H4 (cell line): ENCODE measurements at places on chromosomes 1 and 21. TPM values are rescaled to one million over a fixed set of nuclear protein-coding genes. Genes with fewer than 3 reads are reported as not detected.

The S100A7A gene
- total RNA-seq = not detected in 2 replicates

The IL12RB2 gene
- total RNA-seq = not detected in 2 replicates

The AVPR1B gene
- not detected in 2 replicates for total RNA-seq

The PDC gene
- not detected in 2 replicates for total RNA-seq

The RAB4A gene
- total RNA-seq = 11.1 and 14.0 TPM in 2 replicates

The CFHR5 gene
- total RNA-seq = not detected in 2 replicates

The PPP1R8 gene
- total RNA-seq = 32.8 and 45.9 TPM in 2 replicates

The EXTL2 gene
- 21.8 and 31.1 TPM in 2 replicates for total RNA-seq

The ZFP69B gene
- 3.5 and 5.2 TPM in 2 replicates for total RNA-seq

The UMODL1 gene
- total RNA-seq = not detected in 2 replicates

The S100A12 gene
- not detected in 2 replicates for total RNA-seq

The PIK3R3 gene
- 14.9 and 16.4 TPM in 2 replicates for total RNA-seq

DNA sequence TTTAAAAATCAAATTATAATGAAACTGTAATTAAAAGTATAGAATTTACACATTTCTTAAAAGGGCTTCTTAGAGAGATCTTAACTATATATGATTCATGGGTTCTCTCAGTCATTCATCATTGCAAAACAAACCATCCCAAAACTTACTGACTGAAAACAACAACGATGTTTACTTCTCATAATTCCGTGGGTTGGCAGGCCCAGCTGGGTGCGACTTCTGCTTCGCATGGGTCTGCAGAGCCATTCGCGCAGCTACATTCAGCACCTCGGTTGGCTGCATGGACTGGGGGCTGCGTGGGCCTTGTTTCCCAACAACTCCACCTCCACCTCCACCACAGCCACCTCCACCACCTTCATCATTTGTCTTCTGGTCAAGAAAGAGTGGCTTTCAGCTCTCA, 4.0 kb downstream of the SLAMF8 start:
- DNase-seq = no peak

DNA sequence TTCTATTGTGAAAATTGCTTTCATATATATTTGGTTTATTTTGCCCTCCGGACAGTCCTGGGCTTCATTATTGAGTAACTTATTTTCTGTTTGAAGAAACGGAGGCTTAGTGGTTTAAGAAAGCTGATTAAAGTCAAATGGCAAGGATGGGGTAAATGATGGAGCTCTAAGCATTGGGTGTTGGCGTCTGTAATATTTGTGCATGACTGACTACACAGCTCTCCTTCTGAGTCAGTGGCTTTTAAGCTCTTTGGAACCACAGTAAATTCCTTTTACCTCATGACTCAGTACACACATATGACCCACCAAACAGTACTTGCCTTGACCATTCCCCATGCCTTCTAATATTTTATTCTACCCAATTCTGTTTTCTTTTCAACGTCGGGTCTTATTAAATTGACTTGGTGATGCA, 21.0 kb downstream of the B3GALT5 start:
- DNase-seq = peak; percentile 92

DNA sequence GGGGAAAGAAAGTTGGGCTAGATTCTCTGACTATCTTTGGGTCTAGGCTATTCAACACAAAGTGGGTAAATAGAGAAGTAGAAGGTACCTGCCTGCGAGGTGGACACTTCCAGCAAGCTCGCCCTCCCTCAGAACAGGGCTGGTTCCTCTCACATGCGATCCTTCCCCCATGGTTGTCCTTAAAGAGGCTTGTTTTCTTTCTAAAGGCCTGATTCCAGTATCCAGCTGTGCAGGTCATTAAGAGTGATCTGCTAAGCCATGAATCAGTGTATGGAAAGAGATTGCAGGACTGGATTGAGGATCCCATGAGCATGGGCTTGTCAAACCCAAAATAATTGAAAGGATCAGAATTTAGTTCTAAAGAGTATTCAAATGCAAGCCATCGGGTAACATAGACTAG, 189.0 kb downstream of the URB2 start:
- DNase-seq = no peak

DNA sequence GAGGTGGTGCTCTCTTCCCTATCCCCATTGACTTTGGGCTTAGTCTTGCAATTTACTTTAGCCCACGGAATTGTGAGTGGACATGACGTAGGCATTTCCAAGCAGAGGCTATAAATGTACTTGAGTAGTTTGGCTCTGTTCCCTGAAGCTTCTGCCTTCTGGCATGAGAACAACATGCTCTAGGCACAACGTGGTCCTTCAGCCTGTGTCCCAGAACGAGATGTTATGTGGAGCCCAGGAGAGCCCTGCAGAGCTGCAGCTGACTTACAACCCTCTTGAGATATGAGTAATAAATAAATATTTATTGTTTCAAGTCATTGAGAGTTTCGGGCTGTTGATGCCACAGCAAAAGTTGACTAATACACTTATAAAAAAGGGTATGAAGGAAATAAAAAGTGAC, 105.2 kb upstream of the HMGB4 start:
- no peak for DNase-seq

DNA sequence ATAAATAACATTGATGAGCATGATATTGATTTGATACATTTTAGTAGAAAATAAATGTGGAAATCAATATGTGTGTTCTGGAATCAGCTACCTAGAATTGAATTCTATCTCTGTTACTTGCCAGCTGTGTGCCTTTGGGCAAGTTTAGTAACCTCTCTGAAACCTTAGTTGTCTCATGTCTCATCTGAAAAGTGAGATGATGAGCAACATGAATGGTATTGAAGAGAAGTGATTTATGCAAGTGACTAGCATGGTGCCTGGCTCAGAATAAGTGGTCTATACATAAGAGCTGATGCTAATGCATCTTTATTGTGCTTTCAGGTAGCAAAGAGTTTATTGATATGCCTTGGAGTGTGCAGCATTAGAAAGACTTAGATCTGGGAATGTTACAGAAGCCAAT, 383.3 kb downstream of the PRDM2 start:
- no peak for DNase-seq

- no peak for DNase-seq
Observed at GRCh38 chr1:152667648-152668047, 4.5 kb downstream of the LCE2D start.

- DNase-seq = no peak
Observed at GRCh38 chr1:162573136-162573535, 11.6 kb downstream of the UAP1 start.

- DNase-seq = no peak
Observed at GRCh38 chr1:91900562-91900961, 14.6 kb upstream of the TGFBR3 start.

GRCh38 chr1:178393370-178393769, 103.4 kb downstream of the CLEC20A start:
- no peak for DNase-seq

- no peak for DNase-seq
Observed at GRCh38 chr1:37902983-37903382, 43.6 kb upstream of the MTF1 start.

- no peak for DNase-seq
Observed at GRCh38 chr1:209319057-209319432, 264.5 kb upstream of the CAMK1G start.

DNA sequence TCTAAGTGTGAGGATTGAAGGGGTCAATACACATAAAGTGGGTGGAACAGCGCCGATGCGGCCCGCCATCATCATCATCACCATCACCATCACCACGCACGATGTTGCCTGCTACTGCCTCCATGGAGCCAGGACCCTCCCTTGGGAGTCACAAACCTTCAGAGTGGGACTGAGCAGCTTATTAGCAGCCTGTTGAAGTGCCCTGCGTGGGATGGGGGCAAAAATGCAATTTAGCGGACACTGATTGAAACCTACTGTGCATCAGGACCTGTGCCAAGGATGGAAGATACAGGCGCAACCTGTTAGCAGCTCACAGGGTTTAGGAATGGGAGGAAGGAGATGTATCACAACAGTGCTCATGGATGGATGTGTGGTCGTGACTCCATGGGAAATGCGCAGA, 26.7 kb downstream of the STPG1 start:
- no peak for DNase-seq

DNA sequence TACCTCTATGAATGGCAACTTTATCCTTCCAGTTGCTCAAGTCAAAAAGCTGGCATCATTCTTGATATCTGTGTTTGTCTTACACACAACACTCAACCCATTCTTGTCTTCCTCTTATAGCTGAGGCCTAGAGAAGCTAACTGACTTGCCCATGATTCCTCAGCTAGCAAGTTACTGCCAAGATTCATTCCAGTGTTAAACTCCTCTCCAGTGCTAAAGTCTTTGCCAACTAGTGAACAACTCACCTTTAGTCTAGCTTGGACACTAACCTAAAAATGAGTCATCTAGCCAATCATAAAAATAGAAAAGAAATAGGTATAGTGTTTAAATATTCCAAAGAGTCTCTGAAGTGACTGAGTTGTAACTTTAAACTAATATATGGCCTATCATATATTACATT, 45.6 kb upstream of the RGS2 start:
- no peak for DNase-seq

- no peak for DNase-seq
Observed at GRCh38 chr1:217673387-217673786, 42.2 kb downstream of the SPATA17 start.

DNA sequence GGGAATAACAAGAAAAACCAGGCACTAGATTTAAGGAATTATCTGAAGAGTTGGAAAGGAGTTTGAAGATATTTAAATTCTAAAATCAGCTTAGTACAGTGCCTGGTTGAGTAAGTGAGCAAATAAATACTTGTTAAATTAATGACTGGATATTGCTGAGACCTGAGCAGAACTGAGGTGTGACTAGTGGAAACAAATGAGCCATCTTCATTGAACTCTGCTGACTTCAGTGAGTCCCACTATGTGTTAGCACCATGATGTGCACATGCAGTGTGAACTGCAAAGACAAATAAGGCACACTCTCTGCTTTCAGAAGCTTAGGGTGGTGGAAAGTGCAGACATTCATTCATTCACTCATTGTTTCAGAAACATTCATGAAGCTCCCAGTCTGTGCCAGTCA, 48.7 kb downstream of the ELAPOR1 start:
- no peak for DNase-seq

- DNase-seq = no peak
Observed at GRCh38 chr1:10211805-10212410, 1.5 kb downstream of the KIF1B start.

- DNase-seq = peak; percentile 74
Observed at GRCh38 chr1:21255284-21255942, 34.9 kb downstream of the ECE1 start.

DNA sequence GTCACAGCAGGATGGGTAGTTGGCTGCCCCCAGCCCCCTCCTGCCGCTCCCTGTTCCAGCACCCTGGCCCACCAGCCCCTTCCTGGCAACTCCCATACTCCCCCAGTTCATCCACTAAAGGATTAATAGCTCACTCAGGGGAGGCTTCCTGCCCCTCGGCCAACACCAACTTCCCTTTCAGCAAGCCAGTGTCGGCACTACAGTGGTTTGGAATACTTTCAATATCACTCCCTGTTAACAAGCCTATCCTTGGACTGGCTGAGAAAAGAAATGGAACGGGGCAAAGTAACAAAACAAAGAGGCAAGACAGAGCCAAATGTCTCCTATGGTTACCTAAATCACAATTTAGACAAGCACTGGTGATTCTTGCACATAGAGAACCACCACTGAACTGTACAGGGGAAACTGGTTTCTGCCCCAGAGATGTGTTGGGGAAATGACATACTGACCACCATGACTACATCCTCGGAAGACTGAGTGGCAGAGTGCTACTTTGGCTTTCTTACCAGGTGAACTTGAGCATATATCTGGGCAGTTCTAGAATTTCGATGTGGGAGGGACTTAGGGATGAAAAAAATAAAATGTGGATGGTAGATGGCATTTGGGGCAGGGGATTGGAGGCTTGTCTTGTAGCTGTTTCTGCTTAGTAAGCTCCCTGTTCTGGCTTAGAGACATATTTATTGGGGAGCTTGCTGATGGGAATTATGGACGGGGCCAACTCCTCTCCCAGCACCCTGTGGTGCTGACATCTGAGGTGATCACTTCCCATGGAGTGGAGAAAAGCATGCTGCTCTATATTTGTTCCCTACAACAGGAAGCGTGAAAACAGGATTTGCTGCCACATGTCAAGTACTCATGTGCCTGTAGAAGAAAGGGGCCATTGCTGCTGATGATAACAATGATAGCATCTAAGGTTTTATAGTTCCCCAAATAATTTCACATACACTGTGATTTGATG, 7.1 kb upstream of the CAPN2 start:
- peak; percentile 59 for DNase-seq
